ENCODE measurements at places on chromosomes 1 and 21.

DNA sequence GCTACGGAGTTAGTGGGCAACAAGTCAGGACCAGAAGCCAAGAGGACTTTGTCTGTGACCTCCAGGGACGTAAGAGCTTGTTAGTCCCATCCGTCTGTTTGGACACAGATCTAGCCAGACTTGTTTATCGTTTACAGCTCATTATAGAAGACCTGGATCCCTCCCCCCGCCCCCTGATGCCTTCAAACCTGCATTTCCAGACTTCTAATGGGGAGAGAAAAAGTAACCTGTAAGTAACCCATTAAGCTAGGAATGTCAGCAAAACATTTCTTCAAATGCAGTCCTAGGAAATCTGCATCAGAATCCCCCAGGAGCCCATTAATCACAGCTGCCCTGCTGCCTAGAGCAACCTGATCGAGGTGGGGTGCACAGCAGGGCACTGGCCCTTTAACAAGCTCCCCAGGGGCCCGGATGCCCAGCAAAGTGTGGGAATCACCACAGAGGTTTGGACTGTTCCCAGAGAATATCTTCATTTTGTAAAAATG lies 1.4 kb upstream of the MAD2L2 start:
- DNase-seq, result no peak

DNA sequence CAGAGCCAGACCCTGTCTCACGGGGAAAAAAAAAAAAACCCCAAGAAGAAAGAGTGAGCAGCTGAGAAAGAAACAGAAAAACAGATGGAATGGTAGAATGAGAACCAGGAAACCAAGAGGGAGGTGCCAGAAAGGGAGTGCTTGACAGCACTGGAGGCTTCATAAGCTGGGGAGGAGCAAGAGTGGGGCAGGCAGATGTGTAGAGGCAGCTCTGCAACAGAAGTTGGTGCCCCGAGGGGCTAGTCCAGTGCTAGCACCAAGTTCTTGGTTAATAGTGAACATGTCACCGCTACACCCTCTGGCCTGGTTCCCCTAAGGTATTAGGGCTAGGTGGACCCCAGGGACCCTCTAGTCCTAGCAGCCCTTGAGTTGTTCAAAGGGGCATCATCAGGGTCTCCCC lies 98.0 kb downstream of the TGFBR3 start:
- no peak for DNase-seq

DNA sequence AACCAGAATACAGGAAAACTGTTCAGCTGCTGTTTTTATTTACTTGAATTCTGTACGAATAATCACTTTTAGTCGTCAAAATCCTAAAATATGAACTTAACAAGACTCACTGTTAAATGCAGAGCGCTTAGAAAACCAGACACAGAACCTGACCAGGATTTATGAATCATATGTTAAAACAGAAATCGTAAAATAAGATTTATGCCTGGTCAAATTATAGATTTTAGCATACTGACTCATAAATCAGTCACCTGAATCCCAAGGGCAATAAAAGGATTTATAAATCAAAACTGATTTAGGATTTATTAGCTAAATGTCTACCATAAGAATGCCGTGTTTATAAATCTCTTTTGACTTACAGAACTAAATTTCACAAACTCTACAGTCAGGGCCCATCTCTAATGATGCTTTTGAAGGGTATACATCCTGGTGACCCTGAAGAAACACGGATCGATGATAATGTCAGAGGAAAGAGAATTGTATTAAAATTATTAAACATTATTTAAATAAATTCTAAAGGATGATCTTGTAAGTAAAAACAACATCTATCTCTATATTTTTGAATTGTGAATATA lies 28.8 kb downstream of the CYYR1 start:
- no peak for DNase-seq

DNA sequence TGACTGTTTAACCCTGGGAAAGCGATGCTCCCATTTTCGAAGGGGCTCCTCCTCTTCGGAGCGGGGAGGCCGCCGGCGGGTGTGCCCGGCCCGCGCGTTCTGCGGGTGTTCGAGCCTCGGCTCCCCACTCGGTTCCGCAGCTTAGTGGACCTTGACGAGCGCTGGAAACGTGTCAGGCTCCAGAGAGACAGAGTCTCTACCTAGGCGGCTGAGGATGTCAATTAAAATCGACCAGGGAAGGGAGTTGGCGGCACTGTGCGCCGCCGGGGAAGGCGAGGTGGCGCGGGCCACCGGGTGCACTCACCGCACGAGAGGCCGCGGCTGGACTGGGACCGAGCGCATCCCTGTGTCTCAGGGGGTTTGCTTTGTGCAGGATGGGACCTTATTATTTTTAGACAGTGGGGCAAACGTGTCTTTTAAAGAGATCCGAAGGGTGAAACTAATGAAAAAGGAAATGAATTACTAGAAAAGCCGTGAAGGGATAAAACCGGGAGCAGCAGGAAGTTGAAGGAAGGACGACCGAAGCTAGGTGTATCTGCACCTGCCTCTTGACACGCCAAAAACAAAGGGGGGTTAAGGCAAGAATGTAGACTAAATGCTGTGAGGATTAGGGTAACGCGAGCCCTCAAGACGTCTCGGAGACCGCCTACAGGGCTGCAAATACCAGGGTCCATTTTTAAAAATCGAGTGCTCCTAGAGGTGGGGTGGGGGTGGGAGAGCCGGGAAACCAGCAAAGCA lies 5.6 kb downstream of the LHX4 start:
- DNase-seq, result no peak

DNA sequence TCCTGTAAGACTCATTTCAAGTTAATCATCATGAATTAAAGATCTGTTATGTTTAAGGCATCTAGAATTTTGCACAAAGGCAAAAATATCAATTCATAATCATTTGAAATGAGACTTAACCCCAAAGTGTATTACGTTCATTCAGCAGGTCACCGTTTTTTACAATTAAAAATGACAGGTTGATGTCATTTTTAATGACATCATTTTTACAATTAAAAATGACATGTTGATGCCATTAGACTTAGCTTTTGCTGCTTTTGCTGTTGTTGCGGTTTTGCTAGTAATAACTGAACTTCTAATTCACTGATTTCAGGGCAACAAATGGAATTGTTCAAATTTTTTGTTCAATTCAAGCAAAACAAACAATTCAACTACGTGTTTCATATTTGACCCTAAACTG lies 17.0 kb downstream of the PRMT6 start:
- DNase-seq, result no peak

DNA sequence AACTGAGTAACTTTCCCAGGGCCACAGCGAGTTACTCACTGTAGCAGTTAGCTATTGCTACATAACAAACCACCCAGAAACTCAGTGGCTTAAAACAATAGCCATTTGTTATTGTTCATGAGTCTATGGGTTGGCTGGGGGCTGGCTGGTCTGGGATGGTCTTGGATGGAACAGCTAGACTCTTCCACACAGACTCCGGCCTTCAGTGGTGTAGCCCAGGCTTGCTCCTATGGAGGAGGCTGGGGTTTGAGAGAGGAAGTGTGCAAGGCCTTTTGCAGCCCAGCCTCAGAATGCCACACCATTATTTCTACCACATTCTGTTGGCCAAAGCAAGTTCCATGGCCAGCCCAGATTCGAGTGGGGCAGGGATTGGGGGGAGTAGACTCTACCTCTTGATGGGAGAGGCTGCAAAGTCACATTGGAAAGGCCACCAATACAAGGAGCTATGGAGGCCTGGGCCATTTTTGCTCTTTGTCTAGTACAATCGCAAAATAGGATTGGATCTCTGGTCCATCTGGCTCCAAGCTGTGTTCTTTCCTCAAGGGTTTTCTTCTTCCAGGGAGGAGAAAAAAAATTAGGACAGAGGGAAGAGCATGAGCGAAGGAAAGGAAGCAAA lies 37.5 kb upstream of the TTC22 start:
- no peak for DNase-seq

- peak; percentile 63 for DNase-seq
Measured at GRCh38 chr1:183808296-183809027, 3.5 kb downstream of the RGL1 start.
